ENCODE measurements at places on chromosomes 6 and 20.

DNA sequence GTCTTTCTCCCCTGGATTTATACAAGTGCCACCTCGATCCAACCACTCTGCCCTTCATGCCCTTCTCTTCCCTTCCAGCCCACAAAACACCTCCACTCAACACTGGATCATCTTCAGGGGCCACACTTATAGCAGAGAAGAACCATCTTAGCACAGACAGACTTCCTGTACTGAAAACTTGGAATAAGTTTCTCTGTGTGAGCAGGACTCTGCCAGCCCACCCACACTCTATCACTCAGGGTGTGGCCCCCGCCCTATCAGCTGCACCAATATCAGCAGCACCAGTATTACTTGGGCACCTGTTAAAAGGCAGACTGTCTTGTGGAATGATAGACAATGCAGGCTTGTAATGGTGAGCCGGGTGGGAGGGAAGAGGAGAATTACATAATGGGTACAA lies 86.7 kb downstream of the SCML4 start:
- DNase-seq: no peak

GRCh38 chr20:42775866-42776265 lies 413.8 kb downstream of the PTPRT start:
- no peak for DNase-seq

GRCh38 chr6:155519176-155519738 lies 63.6 kb upstream of the NOX3 start:
- no peak for DNase-seq

- DNase-seq: no peak
These were observed 949 bp downstream of the KIFC1 start for GRCh38 chr6:33392595-33392948.

DNA sequence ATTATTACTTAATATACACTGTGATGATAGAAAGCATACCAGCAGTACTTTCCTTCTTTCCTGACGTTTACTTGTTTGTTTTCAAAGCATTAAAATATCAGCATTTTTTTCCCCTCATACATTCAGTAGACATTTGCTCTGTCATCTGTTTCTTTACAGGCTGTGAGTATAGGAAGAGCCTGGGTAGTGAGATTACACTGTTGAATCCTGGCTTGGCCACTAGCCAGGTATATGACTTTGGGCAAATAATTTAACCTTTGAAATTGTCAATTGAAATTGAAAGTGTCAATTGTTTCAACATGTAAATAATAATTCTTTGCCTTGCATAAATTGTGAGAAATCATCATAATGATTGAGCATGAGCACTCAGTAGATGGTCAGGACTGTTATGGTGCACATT lies 336.2 kb downstream of the CDKAL1 start:
- DNase-seq: no peak

DNA sequence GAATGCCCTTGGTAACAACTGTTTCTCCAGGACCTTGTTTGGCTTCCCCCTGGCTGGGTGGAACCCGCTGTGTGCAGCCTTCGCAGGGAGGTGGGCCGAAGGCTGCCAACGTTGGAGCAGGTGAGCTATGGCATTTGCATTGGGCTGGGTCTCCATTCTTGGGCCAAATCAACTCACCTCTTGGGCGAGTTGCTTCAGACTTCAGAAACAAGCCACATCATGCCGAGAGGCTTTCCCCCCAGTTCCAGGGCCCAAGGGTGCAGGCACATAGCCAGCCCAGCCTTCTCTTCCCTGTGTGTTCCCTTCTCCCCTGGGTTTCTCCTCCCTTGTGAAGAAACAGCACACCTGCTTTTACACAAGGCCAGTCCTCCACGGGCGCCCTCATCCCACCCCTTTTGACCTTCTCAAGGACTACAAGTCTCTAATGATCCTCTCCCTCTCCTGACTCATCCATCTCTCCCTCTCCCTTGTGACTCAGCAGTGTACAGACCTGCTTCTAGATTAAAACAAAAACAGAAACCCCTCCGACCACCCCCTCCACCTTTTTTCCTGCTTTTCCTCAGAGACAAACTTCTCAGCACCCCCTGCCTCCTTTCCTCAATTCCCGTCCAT lies 41.6 kb downstream of the FAM209B start:
- DNase-seq: no peak
